SW480 (cell line): ENCODE measurements at places on chromosomes 12 and 14.

GRCh38 chr12:121391619-121392324 lies 8.1 kb upstream of the RNF34 start:
- no peak for DNase-seq

DNA sequence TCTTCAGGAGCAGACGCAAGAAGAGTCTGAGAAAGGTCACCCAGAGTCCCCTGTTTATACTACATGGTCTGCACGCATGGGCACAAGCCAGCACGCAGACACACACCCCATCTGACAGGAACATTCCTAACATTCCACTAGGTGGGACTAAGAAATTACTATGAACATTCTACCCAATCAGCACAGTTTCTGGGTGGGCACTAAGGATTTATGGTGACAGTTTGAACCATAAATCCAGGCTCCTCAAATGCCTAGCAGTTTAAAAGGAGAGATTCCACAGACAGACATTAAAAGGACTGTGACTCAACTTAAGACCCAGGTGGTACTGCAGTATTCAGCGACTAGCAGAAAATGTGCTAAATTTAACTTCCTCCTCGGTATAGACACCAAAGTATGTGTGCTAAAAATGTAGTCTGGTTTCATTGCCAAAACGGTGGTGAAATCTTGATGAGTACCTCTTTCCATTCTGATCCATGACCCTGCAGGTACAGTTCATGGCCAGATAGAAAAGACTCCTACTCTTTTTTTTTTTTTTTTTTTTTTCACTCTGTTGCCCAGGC lies 16.2 kb downstream of the ABHD4 start:
- DNase-seq = peak; percentile 84

DNA sequence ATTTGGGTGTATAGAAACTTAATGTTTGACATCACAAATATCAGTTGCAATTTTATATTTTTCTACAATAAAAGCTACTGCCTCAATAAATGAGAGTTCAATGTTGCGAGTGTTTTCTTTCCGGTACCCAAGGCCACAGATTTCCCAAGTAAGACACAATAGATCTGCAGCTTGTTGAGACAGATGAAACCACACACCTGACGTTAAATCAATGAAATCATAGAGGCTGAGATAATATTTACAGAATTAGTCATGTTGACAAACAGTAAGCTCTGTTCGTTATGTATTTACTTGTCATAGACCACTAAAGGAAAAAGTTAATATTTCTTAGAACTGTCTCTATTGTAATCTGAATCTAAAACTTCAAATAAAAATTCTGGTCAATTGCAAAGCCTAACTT lies 49.2 kb upstream of the PTHLH start:
- peak; percentile 67 for DNase-seq

GRCh38 chr14:58797010-58797429 lies 159.3 kb downstream of the DACT1 start:
- DNase-seq = no peak
